ENCODE measurements at places on chromosomes 4 and X. TPM values are rescaled to one million over a fixed set of nuclear protein-coding genes. Genes with fewer than 3 reads are reported as not detected.

- no peak for DNase-seq
These were observed 3.3 kb downstream of the RELL1 start for GRCh38 chr4:37682701-37683401.

- DNase-seq: no peak
These were observed 198.5 kb upstream of the FAM241A start for GRCh38 chr4:111946800-111947199.

Gene BANK1
- total RNA-seq: 1.3 TPM

Gene CD40LG
- total RNA-seq: 0.54 TPM

Gene CFP
- total RNA-seq: 23.7 TPM

Gene ZMAT1
- total RNA-seq: 4.6 TPM
